ENCODE measurements at places on chromosomes 3 and 15.

DNA sequence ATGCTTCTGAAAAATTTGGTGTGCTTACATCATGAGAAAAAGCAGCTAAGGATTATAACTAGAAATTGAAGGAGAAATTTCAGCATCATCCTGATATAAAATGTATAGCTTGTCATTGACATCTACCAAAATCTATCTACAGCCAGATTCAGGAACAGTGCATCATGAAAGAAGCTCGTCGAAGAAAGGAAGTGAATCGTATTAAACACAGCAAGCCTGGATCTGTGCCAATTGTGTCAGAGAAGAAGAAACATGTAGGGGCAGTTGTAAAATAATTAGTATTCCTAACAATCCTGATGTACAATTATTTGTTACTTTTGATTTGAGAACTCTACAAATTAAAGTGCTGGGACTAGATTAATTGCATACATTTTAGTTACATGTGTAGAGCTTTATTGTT is 37.2 kb downstream of the AP4E1 start:
- no peak for DNase-seq

GRCh38 chr3:32056559-32057290 is 49.7 kb upstream of the GPD1L start:
- DNase-seq = no peak

GRCh38 chr15:92971081-92971480 is 71.0 kb downstream of the CHD2 start:
- DNase-seq = no peak

- DNase-seq = no peak
These were observed 2.2 kb downstream of the C3orf80 start for GRCh38 chr3:160227419-160227818.

DNA sequence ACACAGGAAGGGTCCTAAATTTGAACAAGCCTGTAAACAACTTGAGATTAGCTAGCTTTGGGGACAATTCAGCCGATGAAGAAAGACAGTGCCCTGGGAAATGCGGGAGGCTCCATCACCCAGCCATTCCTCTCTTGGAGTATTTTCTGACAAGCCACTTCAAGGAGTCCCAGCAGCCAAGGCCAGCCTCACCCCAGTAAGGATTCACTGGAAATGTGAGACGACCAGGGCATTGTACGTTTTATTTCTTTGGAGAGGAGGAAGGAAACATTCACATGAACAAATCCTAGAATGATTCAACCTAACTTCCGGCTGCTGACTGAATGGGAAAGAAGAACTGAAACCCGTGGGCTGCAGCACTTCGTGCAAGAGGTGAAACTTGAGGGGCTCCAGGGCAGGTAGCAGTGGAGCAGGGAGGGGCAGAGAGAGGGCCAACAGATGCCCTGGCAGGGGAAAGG is 116.4 kb upstream of the ARHGEF3 start:
- DNase-seq = no peak

- DNase-seq = no peak
These were observed 133.2 kb downstream of the ARPP21 start for GRCh38 chr3:35772381-35773015.

DNA sequence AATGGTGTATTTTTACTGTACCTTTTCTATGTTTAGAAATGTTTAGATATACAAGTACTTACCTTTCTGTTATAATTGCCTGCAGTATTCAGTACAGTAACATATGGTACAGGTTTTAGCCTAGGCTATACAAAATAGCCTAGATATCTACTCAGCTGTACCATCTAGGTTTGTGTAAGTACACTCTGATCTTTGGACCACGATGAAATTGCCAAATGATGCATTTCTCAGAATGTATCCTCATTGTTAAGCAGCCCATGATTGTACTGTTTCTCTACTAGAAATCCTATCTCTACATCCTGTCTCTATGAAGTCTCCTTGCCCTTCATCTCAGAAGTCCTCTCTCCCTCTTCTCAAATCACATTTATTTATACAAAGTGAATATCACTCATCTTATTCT is 32.8 kb upstream of the ZCWPW2 start:
- DNase-seq = no peak

- DNase-seq = no peak
These were observed 11.0 kb upstream of the CTNNB1 start for GRCh38 chr3:41188306-41188705.

GRCh38 chr3:180332608-180333007 is 269.4 kb upstream of the TTC14 start:
- DNase-seq = no peak

- DNase-seq = no peak
These were observed 248.2 kb upstream of the KCNMB2 start for GRCh38 chr3:178288074-178288473.

All from Panc1 (cell line).